ENCODE measurements at places on chromosomes 16 and 17. TPM values are rescaled to one million over a fixed set of nuclear protein-coding genes. Genes with fewer than 3 reads are reported as not detected.

The PAFAH1B1 gene
- total RNA-seq = 46.5 TPM

The ALOX12B gene
- 0.15 TPM for total RNA-seq

The MT1E gene
- 18.8 TPM for total RNA-seq

The CTRB2 gene
- not detected for total RNA-seq

The ZFP3 gene
- total RNA-seq = 0.94 TPM

The KRTAP3-2 gene
- total RNA-seq = not detected

All from hair follicular keratinocyte (primary cell).